ENCODE measurements at places on chromosomes 5 and 9.

GRCh38 chr5:141597394-141597793 is 21.4 kb downstream of the DIAPH1 start:
- no peak for DNase-seq

- no peak for DNase-seq
Measured at GRCh38 chr9:100715100-100715380, 137.2 kb downstream of the CAVIN4 start.

DNA sequence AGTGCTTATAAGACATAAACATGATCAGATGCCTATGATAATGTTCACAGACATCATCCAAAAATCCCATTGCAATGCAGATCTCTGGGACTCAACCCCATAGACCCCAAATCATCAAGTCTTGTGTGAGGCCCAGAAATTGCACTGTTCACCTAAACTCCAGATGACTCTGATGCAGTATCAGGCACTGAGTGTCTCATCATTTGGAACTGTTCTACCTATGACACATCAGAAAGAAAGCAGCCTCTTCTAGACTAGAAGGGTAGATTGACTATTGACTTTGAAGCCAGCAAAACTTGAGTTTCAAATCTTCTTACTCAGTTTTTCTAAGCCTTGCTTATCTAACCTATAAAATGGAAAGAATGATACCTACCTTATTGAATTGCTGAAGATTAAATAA is 58.7 kb upstream of the PAPPA start:
- DNase-seq = no peak

GRCh38 chr5:68793993-68794392 is 299.8 kb upstream of the SLC30A5 start:
- DNase-seq = no peak

DNA sequence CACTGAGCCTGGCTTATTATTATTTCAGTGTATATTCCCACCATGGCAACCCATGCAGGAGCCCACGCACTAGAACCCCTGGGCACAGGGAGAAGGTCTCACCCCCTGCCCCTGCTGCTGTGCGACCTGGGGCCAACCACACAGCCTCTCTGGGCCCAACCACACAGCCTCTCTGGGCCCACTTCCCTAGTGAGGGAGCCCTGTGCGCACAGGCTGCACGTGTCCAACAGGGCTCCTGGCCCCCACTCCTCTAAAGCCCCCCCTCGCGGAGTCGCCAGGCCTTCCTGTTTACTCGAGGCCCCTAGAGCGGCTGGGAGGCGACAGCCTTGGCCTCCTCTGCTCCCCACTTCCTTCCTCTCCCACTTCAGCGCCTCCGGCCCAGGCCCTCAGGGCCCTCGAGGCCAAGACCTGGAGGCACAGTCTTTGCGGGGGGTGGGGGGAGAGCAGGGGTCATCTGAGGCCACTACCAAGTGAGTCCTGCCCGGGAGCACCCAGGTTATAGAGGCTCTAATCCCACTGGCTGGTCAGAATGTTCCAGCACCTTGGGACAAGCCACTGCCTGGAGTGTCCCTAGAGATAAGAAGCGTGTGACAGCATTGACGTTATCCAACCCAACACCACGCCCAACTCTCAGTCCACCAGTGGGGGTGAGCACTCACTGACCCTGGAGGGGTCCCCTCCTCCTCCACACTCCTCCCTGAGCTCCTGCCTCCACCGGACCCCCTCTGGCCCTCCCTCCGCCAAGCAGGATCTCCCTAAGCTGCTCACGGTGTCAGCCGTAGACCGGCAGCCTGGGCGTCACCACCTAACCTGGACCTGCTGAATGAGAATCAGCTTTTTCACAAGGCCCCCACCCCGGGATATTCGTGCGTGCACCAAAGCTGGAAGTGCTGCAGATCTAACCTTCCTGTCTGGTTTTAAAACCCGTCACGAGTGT is 7.9 kb upstream of the ENG start:
- DNase-seq = peak; percentile 28

DNA sequence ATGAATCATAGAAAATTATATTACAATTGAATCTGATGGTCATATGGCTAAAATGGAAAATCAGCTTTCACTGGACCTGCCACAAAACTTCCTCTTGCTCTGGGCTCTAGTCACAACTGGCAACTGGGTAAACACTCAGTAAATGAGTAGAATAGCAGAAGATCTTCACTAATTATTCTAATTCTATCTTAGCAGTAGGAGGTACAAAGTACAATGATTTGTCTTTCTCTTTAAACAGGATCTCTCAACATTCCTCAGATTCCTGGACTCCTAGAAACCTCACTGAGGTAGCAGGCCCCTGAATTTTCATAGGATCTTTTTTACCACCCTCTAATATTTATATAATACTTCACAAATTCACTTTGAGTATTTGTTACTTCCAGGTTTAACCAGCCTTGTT is 239.9 kb upstream of the SMARCA2 start:
- no peak for DNase-seq

GRCh38 chr5:135013947-135014570 is 20.0 kb downstream of the PITX1 start:
- DNase-seq = no peak

DNA sequence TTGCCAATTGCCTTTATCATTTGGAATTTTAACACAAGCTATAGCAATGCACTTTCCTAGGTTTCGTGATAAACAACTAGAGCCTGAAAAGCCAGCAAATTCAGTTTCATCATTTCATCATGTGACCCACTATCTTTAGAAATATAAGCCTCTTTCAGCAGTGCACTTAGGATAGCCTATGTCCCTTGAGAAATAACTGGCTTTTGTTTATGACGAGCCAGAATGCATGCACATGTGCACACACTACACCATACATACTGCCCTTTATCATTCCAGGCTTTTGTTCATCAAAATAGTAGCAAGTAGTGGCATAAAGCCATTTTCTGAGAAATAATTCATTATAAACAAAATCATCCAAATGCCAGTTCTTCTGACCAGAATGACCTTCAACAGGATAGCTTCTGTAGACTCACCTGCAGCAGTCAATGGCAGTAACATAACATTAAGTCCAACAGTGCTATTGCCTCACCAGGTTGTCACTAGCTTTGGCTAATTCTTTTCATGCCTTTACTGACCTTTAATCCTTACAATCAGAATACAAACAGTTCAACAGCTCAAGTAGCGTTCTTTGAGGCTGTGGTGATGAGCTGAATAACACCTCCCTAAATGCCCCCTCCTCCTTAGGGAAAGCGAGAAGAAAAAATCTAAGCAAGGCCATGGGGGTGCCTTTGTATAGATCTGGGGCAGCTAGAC is 132.3 kb upstream of the SMARCA2 start:
- no peak for DNase-seq

DNA sequence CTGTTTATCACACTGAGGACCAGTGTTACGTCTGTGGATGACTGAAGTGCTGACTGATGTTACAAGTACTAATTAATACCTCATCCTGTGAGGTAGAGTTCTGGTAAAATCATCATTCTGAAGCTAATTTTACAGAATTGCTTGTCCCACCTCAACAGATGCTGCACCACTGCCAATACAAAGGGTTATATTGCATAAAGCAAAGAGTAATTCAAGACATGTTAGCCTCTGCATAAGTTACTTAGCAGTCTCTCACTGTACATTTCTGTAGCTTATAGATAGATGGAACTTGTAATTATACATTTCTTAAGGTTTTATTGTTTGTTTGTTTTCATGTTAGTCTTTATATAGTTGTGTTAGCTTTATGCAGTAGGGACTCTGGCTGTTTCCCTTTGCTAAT is 513.6 kb downstream of the ANXA1 start:
- DNase-seq = no peak

DNA sequence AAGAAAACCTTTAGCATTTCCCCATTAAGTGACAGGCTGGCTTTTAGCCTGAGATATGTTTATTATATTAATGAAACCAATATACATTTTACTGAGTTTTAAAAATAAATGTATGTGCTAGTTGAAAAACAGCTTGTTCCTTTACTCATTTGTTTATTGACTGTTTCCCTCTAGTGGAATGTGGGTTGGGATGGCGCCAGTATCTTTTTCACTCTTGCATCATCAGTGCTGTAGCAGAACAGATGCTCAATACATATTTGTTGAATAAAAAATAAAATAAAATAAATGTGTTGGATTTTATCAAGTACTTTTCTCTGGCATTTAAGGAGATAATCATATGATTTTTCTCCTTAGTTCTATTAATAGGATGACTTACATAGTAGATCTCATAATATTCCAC is 43.0 kb downstream of the FSTL4 start:
- DNase-seq = no peak

DNA sequence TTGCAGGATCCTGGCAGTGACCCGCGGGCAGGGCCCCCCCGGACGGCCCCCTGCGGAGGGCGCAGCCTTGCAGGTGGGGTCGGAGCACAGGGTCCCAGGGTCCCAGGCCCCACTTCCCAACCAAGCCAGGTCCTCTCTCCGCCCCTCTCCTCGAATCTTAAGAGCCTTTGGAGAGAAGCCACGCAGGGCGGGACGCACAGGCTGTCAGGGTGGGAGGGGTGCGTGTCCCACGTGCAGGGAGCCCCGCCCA is 18.4 kb upstream of the EGFL7 start:
- DNase-seq = no peak

- no peak for DNase-seq
Measured at GRCh38 chr5:62190173-62190572, 115.8 kb upstream of the KIF2A start.

GRCh38 chr5:124481419-124481818 is 265.0 kb downstream of the ZNF608 start:
- DNase-seq = no peak

DNA sequence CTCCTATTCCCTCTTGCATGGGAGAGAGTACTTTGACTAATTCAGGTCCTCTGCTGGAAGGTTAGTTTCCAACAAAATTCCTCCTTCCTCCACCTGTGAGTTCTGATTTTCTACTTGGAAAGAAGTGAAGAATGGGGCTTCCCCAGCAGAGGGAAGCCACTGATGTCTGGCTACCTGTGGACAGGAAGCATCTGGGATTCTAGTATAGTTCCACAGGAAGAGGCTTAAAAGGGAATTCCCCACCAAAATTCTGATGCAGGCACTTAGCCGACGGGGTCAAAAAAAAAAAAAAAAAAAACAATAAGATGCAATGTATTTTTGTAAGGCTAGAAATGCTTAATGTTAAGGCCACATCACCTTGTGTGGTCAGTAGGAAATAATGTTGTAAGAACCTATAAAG is 33.4 kb downstream of the PCDHGC5 start:
- DNase-seq = no peak

GRCh38 chr5:20020247-20020646 is 32.2 kb upstream of the CDH18 start:
- DNase-seq = no peak

DNA sequence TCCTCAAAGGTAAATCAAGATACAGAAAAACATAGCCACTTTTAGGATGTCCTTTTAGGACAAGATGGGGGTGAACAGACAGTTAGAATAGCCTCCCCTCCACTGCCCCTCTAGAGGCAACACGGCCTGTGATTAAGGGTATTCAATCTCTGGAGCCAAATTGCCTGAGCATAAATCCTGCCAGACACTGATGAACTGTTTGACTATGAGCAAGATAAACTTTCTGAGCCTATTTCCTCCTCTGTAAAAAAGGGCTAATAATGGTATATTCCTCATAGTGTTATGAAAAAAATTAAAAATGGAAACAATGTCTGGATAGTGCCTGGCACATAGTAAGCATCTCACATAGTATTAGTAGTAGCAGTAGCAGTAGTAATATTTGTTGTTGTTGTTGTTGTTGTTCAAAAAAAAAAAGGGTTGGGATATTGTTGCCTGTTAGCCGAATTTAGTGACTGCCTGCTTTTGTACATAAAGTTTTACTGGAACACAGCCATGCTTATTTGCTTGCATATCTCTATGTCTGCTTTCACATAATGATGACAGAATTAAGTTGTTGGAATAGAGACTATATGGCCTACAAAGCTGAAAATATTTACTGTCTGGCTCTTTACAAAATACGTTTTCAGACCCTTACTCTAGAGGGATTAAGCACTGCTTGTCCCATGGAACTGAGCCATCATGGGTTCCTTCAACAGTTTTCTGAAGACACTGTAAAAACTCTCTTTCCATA is 536.3 kb downstream of the TLE4 start:
- DNase-seq = no peak

DNA sequence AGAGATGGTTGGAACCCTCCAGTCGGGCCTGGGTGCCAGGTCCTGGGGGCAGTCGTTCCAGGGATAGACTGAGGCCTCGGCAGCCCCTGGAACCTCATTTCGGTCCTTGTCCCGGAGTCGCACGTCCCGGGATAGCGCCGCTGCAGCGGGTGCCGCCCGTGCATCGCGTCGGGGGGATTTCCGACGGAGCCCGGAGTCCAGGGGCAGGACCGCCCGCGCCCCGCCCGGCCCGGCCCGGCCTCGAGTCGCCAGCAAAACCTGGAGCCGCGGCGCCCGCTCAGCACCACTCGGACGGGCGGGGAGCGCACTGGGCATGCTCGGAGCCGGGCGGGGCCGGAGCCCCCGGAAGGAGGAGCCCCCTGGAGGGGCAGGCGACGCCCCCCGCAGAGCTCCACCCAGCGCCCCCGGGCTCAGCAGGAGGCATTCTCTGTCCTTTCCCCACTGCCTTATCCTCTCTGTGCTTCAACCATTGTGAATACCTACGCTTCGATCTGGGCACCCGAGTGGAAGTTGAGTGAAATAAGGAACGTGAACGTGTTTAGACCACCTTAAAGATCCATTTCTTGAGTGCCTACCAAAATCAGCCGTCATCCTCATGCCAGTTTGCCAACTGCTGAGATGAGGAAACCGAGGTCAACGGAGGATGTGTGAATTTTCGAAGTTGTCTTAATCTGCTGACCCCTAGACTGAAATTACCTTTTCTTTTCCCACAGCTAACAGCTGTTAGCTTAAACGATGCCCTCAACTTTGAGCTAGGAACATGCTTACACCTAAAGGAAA is 1.7 kb upstream of the PTPN3 start:
- no peak for DNase-seq

- DNase-seq = no peak
Measured at GRCh38 chr5:82802954-82803353, 274.2 kb downstream of the TMEM167A start.

DNA sequence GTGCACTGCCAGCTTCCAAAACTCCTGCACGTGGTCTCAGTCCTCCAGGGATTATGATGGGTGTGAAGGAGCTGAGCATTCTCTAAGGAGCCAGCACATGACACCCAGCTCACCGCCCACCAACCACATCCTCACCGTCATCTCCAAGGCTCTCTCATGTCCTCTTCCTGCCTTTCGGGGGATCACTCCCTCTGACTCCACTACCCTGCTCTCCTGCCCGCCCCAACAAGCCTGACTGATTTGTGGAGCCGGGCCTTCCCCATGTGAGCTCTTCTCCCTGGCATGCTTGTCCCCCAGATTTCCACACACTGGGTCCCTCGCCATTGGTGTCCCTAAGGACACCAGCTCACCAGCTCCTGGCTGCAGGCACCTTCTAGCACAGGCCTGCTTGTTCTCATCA is 1.9 kb downstream of the ABO start:
- no peak for DNase-seq

GRCh38 chr9:4987961-4988421 is 2.9 kb downstream of the JAK2 start:
- no peak for DNase-seq

All from stimulated activated CD8-positive, alpha-beta memory T cell treated with anti-CD3 and anti-CD28 coated beads, Interleukin-7, amount 100 ng/mL, for 1 hour (primary cell).